SIG-M5 (cell line): ENCODE measurements at places on chromosomes 5 and 9.

GRCh38 chr9:122498883-122499288 lies 11.7 kb upstream of the OR1J2 start:
- DNase-seq: no peak

GRCh38 chr9:106713206-106713605 lies 149.8 kb upstream of the ZNF462 start:
- DNase-seq: no peak

- DNase-seq: peak; percentile 22
These were observed 67.9 kb upstream of the TTC23L start for GRCh38 chr5:34771076-34771475.

GRCh38 chr5:51495672-51496071 lies 112.4 kb downstream of the ISL1 start:
- no peak for DNase-seq

DNA sequence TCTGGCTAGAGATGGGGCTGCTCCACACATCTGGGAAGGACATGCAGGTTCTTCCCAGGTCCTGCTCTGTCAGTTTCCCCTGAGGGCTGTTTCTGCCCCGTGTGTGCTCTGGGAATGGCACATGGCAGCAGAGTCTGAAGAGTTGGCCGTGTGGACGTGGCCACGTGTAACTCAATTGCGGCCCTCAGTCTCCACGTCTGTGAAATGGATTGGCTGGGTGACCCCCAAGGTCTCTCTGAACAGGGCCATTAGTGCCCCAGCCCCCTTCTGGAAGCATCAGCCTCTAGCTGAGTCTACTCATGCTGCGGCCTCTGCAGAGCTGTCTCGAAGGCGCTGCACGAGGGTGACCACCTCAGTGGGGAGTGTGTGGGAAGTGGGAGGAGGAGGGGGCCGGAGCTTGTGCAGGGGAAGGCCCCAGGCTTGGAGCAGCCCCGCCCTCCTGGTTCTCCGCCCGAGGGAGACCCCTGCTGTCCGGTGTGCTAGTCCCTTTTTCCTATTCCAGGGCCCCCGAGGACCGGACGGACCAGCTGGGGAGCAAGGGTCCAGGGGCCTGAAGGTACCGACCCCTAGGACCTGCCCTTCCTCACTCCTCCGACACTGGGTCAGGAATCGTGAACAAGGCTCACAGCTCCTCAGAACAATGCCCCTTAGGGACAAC lies 58.9 kb upstream of the ORM1 start:
- DNase-seq: no peak

DNA sequence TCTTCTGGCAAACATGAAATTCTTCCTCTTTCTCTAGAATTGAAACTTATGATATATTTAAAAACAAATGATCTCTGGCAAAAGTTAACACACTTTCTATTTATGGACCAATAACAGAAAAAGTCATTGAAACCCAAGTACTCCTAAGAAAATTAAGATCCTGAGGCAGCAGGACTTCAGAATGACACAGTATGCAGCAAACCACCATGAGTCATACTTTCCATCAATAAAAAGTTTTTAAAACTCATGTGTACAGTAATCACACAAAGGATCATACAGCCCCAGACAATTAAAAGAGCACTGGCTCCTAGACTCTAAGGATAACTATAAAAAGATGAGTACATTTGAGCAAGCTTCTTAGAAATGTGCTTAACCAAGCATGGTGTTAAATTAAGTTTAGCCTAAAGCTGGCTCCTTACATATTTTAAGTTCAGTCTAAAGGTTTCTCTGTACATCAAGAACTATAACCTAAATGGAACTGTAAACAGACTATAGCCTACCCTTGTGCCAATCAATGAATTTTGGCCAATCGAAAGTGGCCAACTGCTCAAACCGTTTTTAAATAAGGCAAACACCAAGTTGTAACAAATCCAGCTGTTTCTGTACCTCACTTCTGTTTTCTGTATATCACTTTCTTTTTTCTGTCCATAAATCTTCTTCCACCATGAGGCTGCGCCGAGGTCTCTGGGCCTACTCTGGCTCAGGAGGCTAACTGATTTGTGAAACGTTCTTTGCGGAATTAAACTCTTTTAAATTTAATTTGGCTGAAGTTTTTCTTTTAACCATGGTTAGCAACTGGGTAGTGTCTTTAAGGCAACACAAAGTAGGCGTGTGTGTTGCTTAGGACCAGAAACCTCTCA lies 232.1 kb upstream of the PIK3R1 start:
- DNase-seq: peak; percentile 19

DNA sequence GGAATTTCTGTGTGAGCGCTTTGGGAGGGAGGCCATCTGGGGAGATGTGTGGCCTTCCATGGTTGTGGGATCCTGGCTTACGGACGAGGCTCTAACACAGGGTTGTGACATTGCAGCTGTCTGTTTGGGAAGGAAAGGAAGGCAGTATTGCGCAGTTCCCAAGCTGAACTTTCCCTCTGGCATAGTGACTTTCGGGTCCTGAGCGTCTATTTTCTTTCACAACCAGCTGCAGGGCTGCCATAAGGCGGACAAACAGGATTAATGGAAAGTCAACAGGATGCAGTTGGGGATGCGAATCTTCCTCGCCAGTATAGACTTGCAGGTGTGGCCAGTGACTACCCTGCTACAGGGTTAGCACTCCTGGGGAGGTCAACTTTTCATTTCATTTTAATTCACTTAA lies 25.9 kb downstream of the CCT5 start:
- no peak for DNase-seq

DNA sequence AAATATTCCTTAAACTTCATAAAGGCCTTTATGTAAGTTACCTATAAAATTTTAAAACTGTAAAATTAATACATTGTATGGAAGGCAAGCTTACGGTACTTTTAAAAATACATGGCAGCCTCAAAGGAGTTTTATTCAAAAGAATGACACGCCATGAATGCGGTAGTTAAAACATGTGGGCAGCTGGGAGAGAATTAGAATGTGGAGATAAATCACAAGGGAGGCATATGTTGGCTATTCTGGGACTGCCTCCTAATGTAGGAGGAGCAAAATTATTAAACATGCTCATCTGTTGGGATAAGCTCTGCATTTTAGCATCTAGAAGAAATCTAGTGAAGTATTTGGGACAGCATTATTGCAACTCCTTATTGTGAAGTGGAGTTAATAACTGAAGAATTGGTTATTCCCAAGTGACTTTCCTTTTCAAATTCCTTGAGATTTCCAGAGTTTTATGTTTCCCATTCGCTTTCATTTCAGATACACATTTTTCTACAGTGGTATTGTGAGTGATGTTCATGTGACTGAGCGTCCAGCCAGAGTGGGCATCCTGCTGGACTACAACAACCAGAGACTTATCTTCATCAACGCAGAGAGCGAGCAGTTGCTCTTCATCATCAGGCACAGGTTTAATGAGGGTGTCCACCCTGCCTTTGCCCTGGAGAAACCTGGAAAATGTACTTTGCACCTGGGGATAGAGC lies 109.4 kb downstream of the CMYA5 start:
- no peak for DNase-seq

DNA sequence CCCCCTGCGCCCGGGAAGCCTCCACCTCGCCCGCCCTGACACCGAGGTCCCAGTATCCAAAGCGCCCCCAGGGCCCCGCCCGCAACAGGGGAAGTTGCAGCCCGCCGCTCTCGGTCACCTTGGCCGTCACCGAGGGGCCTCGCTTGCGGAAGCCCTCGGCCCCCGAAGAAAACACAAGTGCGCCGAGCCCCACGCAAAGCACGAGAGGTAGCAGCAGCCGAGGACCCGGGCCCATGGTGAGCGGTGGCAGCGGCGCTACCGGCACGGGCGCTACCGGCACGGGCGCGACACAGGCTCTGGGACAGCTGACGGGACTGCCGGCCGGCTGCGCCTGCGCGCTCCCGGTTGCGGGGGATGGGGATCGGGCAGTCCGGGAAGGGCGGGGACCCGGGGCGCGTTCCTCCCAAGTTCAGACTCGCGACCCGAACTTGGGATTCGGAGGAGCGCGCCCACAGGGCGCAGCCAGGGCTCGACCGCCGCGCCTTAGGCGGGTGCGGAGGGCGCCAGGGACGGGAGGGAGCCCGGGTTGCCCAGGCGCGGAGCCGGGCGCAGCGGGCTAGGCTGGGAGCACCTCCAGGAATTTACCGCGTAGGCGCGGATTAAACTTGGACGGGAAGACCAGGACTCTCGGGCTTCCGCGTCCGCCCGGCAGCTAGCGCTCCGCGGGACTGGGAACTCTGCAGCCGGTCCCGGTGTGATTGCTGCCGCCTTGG lies at the start of gene PPIC:
Gene PPIC, minus strand, starts transcription at position 335 of the 713 bp plus-strand sequence. Its CDS starts 100 bp downstream, at position 235.
- no peak for DNase-seq

DNA sequence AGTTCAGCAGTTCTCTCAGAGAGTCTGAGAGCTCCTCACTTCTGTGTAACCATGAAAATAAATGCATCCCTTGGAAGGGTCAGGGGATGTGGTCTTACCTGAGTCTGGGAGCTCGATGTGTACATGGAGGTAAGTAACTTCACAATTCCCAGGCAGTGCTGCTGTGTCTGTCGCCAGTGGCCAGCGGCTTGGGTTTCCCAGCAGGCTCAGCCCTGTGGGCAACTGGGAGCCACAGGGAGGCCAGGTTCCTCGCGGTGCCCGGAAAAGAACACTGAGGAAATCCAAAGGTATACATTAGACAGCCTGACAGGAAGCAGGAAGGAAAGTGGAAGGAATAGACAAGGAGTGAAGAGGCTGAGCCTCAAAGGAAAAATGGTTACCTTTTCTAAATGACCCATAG lies 62.2 kb downstream of the OSTF1 start:
- no peak for DNase-seq

- DNase-seq: peak; percentile 66
These were observed 29.4 kb downstream of the RHOBTB3 start for GRCh38 chr5:95760273-95761191.

- no peak for DNase-seq
These were observed 49.3 kb downstream of the RICTOR start for GRCh38 chr5:39024884-39025283.

DNA sequence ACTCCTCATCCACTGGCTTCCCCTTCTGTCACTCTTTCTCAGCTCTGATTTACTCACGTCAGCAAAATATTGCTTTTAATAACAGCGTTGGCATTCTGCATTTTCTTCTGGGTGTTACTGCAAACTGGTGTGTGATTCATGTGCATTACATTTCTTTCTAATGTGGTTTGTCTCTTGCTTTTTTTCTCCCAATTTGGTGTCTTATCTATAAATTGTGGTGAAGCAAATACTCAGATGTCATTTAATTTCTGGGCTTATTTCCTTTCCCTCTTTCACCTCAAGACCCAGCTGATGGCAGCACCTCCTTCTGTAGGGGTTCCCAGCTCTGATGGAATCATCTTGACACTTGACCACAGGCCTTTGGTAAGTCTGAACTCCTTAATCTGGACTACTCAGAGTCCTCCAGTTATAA lies 180.7 kb upstream of the ZNF618 start:
- DNase-seq: no peak

- no peak for DNase-seq
These were observed 90.4 kb upstream of the IL6ST start for GRCh38 chr5:56085193-56085592.

DNA sequence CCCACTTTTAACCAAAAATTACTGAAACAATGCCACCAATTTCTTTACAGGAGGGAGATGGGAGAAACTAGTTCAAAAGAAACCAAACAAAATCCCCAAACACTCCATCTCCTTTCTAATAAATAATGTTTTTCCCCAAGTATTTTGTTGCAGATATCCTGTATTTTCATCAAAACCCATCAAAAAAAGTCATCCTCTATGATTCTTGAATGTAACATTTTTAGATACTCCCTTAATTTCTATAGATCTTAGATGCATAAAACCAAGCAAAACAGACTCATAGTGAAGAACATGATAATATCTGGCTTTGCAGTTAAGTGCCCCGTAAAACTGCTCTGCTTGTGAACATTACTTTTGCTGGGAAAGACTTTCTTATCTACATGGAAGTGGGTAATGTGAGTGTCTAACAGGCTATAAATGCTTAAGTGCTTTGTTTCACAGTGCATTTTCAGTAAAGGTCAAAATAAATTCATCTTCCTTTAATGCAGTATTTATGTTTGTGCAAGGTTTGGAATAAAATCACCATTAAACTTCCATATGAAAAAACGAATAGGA lies 77.3 kb upstream of the TBCA start:
- no peak for DNase-seq

DNA sequence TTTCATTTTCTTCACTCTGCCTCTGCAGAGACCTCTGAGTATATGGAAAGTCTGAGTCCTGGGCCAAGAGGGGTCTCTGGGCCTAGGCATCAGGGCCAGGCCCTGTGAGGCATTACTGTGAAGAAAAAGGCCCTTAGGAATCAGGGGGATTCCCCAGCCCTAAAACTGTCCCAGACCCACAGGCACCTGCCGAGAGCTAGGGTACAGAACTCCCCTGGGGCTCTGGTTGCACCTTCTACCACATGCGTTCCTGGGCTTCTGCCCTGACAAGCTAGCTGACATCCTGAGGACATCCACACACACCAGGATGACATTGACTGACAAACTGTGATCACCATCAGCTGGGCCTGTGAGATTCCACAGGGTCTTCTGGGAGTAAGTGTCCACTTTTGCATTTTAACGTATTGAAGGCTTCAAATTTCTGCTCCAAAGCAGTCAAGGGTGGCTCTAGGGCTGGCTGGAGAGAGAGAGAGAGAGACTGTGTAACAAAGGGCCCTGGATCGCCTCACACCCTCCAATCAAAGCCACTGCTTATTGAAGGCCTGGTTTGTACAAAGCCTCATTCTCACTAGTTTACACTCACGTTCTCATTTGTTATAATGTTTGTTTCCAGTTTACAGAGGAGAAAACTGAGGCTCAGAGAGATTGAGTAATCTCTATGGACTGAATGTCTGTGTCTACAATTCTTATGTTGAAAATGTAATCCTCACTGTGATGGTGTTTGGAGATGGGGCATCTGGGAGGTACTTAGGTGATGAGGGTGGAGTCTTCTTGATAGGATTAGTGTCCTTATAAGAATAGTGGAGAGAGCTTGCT lies 45.1 kb downstream of the TGFBI start:
- DNase-seq: no peak

- DNase-seq: no peak
These were observed 80.9 kb upstream of the PLPP6 start for GRCh38 chr9:4581035-4581760.

DNA sequence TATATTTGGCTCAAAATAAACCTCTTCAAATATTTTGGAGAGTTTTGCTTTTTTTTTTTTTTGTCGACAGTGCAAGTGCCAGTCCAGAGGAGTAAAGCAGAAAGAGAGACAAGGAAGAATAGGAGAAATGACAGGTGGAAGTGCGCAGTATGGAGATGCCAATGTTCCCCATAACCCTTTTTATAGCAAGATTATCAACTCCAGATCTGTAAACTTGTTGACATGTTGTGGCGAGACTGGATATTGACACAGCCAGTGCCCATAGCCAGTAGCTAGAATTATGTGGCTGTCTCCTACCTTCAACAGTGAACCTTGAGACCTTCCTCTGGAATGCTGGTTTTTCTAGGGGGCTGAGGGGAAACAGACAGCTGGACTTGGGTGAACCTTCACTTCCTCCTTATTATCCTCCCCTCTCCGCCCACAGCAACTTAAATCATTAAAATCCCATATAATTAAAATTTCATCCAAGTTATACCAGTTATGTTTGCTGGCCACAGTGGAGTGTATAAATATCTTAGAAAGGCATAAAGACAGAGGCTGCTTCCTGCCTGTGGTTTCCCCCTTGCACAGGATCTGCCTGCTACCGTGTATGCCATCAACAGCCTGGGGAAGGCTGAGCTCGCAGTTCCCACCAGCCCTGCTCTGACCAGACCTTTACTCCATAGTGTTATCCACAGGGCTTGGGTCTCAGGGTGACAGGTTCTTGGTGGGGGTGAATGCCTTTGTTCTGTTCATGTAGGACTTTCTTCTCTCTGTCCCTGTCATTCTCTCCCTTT lies 112.3 kb upstream of the ANKH start:
- no peak for DNase-seq

- DNase-seq: no peak
These were observed 3.2 kb downstream of the ENTPD8 start for GRCh38 chr9:137437691-137438590.

- no peak for DNase-seq
These were observed 56.9 kb upstream of the SHB start for GRCh38 chr9:38125889-38126288.
